ENCODE measurements at places on chromosomes 7 and 10.

- no peak for DNase-seq
Observed at GRCh38 chr7:158488181-158488971, 99.2 kb downstream of the PTPRN2 start.

GRCh38 chr10:113267619-113268562, 285.0 kb upstream of the HABP2 start:
- DNase-seq: no peak

- DNase-seq: no peak
Observed at GRCh38 chr7:1846331-1847065, 176.4 kb downstream of the ELFN1 start.

DNA sequence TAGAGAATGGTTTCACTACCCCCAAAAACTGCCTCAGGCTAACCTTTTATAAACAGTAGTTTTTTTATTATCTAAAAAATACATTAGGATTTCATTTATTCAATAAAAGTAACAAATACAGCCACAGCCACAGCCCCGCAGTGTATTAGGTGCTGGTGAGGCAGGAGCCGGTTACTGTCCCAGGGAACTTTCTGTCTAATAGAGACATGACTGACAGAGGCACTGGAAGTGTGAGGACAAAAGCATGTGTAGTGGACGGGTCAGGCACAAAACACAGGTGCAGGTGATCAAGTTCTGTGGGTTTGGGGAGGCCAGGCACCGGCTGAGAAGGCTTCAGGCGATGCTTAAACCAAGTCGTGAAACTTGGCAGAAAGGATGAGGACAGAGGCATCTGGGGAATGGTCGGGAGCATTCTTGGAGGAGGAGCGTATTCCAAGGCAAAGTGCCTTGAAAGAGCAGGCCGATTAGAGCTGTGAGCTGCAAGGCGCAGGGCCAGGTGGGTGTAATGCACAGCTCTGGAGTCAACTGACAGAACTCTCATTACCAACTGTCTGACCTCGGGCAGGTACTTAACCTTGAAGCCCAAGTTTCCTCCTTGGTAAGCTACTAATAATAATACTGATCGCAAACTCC, 138.2 kb downstream of the USP6NL start:
- no peak for DNase-seq

- DNase-seq: no peak
Observed at GRCh38 chr7:27961255-27961654, 219.3 kb downstream of the JAZF1 start.

GRCh38 chr10:8380833-8381496, 326.5 kb downstream of the GATA3 start:
- no peak for DNase-seq

- no peak for DNase-seq
Observed at GRCh38 chr10:110495731-110496552, 1.8 kb upstream of the DUSP5 start.

DNA sequence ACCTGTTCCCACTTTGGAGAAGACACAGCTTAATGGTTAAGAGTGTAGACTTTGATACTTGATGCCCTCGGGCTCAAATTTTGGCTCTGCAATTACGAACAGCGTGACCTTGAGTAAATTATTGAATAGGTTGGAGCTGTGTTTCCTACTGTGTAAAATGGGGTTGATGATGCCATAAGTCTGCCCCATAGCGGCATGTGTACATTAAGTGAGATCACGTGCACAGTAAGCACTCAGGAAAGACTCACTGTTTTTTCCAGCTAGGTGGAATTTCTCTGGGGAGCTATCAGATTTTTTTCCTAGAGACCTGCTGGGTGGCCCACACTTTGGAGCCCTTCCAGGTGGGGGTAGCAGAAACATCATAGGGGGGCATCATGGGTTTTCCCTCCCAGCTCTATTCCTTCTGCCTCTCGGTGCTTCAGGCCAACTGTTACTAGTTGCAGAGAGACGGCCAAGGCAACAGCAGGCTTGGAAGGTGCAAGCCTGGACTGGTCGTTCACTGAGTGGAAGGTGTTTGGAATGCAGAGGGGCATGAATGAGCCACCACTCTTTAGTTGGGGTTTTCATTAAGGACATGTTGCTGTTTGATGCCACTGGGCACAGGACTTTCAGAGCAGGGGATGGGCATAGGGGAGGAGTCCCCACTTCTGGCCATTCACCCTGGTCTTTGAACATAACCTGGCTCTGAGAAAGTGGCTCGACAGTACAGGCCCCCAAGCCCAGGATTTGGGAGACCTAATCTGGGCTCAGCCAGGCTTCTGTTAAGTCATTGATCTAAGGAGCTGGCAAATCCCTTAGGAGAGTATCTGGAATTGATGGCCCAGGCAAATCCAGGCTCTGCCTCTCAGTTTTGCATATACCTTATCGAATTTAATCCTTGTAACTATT, 64.0 kb downstream of the SYPL1 start:
- no peak for DNase-seq

DNA sequence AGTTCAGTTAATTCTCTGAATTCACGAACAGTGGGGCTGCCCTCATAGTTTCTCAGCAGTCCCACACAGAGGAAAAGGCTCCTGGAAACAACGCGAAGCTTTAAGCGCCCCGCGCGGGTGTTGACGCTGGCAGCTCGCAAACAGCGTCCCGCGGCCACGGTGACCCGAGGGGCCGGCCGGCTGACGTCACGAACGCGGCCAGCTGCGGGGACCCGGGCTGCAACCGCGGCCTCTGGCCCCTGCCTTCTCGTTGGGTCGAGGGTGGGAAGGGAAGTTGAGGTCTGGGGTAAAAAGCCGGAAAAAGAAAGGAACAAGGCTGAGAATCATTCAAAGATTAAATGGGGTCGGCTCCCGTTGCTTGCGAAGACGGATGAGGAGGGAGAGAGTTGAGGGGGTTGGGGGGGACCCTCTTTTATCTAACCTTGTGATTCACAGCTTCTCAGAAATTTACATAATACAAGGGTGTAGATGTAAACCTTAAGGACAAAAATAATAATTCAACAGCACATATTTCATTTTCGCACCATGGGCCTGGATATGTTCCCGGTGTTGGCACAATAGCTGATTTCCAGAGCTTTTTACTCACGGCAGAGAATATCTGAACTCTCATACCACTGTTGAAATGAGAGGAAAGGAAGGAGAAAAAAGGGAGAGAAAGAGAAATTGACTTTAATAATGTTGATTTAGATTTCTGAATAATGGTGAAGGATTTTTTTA, 7.3 kb upstream of the FEZF1 start:
- DNase-seq: no peak

GRCh38 chr10:110845756-110846620, 25.7 kb upstream of the PDCD4 start:
- DNase-seq: no peak

DNA sequence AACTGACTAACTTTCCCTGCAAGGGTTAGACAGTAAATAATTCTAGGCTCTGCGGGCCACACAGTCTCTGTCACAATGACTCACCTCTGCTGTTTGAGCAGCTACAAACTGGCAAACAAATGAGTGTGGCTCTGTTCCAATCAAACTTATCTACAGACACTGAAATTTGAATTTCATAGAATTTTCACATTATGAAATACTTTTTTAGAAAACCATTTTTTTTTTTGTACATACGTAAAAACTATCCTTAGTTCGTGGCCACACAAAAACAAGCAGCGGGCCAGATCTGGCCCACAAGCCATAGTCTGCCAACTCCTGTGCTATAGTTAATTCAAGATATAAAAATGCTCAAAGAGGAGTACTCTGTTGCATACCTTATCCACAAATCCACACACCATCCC, 32.6 kb downstream of the PIP4K2A start:
- no peak for DNase-seq

DNA sequence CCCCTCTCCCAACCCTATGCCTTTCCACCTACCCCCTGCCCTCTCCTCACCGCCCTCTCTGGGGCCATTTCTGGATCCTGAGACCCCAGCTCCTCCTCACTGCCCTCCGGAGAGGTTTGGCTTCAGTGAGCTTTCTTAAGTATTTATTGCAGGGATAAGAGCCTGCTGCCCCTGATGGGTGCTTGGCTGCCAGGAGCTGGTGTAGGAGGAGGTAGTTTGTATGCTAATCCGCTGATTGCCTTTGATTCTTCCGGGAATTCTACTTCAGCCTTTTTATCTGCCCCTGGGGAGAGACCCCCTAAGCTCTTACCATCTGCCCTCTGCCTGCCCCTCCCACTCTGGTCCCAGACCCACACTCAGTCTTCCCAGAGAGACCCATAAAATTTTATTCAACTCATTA, 263.5 kb upstream of the PODXL start:
- no peak for DNase-seq

DNA sequence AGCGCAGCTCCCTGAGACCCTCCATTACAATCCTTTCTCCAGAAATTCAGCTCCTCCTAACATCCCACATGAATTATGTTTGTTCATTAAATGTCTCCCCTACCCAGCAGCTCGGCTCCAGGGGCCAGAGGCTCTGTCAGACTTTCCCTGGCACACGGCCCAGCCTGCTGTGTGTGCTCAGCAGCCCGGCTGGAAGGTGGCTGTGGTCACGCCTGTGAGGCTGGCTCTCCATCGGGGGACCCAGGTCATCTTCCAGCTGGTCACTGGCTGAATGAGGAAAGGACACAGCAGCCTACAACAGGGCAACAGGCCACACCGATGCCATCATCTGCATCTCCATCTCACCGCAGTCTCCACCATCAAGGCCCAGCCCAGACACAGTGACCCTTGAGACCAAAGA, 219.8 kb downstream of the MAD1L1 start:
- peak; percentile 49 for DNase-seq

DNA sequence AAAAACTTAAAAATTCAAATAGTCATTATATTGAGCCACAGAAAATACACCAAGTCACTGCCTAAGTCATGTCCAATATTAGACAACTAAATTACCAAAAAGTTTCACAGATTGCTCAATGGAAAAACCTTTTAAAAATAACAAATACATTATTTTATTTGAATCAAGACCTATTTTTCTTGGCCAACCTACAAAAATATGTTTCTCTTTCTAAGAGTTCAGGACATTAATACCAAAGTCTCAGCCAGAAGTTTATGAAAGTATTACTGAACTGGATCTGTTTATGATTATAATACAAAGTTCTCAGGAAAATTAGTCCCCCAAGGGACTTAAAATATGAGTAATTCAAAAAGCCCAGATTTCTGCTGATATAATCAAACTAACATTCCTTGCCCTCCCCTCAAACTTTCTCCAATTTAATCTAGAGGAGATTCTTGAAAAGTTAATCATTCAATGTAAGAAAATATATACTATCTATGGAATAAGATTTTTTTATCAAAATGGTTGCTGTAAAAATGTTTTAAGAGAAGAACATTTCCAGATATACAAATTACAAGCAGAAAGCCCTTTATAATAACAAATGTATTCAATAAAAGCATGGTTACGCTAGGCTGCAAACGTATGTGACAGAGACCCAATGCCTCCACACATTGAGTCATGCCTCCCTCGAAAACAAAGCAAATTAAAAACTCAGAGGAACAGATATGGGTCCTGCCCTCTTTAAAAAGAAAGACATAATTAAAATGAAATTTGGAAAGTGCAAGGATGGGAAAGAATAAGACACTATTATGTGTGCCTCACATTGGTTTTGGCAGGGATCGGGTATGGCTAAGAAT, 381.6 kb downstream of the PARD3 start:
- DNase-seq: no peak

DNA sequence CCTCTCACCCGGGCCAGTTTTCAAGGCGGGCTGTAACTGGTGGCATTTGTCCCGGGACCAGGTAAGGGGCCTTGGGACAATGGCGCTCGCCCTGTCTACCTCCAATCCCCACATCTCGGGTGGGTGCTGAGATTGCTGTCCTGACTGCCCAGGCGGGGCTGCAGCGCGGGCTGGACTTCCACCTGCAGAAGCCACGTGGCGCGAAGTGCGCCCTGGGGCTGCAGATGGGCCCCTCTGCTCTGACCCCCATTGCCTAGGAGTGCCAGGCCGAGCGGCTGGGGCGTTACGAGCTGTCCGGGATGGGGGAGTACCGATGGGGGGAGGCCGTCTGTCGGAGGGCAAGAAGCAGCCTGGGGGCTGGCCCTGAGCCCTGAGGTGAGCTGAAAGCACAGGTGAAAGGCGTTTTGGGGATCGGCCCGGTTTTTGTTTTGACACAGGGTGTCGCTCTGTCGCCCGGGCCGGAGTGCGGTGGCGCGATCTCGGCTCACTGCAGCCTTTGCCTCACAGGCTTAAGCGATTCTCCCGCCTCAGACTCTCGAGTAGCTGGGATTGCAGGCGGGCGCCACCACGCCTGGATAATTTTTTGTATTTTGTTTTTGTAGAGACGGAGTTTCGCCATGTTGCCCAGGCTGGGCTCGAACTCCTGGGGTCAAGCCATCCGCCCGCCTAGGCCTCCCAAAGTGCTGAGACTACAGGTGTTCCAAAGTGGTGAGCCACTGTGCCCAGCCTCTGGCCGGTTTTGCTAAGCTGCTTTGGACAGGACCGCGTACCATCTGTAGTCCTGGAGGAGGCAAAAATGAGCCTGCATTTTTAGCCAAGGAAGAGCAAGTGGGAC, at the start of gene SFXN2:
TSS of gene SFXN2 (plus strand) at position 16 of the 835 bp plus-strand sequence. CDS start 12,001 bp downstream, outside the sequence.
- peak; percentile 5 for DNase-seq

GRCh38 chr7:131076032-131076431, 251.6 kb upstream of the MKLN1 start:
- DNase-seq: no peak

GRCh38 chr10:36118314-36118713, 476.2 kb upstream of the FZD8 start:
- no peak for DNase-seq

GRCh38 chr7:155665957-155666287, 21.5 kb downstream of the RBM33 start:
- DNase-seq: no peak

GRCh38 chr7:104294291-104294690, 34.1 kb upstream of the LHFPL3 start:
- DNase-seq: no peak

- DNase-seq: no peak
Observed at GRCh38 chr10:94225589-94225988, 137.2 kb downstream of the NOC3L start.

GRCh38 chr10:28837613-28838390, 160.5 kb downstream of the BAMBI start:
- DNase-seq: no peak

DNA sequence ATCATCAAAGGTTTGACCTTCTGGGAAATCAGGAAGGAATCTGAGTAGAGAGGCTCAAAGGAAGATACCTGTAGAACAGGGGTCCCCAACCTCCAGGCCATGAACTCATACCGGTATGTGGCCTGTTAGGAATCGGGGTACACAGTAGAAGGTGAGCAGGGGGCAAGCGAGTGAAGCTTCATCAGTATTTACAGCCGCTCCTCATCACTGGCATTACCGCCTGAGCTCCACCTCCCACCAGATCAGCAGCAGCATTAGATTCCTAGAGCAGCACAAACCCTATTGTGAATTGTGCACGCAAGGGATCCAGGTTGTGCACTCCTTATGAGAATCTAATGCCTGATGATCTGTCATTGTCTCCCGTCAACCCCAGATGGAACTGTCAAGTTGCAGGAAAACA, 158.5 kb upstream of the CACNA2D1 start:
- DNase-seq: no peak

Data from NCI-H2107 (cell line).